ENCODE measurements at places on chromosomes 5 and 9. TPM values are rescaled to one million over a fixed set of nuclear protein-coding genes. Genes with fewer than 3 reads are reported as not detected.

DNA sequence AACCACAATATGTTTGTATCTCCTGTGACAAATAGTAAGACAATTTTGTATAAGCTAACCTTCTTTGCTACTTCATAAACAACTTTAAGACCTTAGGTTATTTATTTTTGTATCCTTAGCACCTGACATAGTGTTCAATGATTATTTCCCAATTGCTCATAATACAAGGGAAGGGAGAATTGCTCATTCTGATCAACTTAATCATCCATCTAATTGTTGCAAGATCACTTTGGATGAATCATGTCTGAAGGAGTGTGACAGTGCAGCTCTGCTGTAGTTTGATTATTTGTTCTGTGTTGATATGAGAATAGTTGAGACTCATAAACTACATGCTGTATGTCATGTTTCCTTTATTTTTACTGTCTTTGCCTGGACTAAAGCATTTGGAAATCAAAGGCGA is 721.3 kb upstream of the SEMA6A start:
- no peaks in the 10 kb centered on the region for H3K36me3 ChIP-seq
- no peak for DNase-seq
- no peak overlapping the region for H3K4me3 ChIP-seq

GRCh38 chr5:100004969-100005368 is 530.2 kb upstream of the FAM174A start:
- H3K27me3 ChIP-seq: no peaks in the 10 kb centered on the region
- no peaks in the 10 kb centered on the region for H3K4me1 ChIP-seq
- DNase-seq: no peak
- no peaks in the 10 kb centered on the region for H3K36me3 ChIP-seq

DNA sequence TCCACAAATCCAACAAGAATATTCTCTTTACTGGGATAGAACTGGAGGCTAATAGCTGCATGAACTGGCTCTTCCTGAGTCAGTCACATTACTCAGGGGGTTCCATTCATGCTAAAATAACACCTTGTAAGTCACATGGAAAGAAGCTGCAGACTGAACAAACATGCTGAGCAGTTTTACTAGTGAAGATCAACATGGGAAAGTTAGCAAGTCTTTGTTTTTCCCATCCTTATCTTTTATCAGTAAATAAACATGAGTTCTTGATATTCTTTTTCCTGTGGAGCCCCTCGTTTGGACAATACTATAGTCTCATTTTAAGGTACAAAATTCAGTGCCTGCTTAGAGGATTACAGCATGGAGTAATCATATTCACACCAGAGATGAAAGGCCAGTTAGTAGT is 43.7 kb upstream of the TEK start:
- H3K4me3 ChIP-seq: no peak overlapping the region
- no peak for DNase-seq
- H3K27me3 ChIP-seq: no peaks in the 10 kb centered on the region
- H3K36me3 ChIP-seq: no peaks in the 10 kb centered on the region

GRCh38 chr5:134090522-134090921 is 24.0 kb upstream of the TCF7 start:
- H3K27ac ChIP-seq: no peak overlapping the region
- H3K4me3 ChIP-seq: no peak overlapping the region
- no peaks in the 10 kb centered on the region for H3K27me3 ChIP-seq
- H3K4me1 ChIP-seq: no peaks in the 10 kb centered on the region
- DNase-seq: no peak

DNA sequence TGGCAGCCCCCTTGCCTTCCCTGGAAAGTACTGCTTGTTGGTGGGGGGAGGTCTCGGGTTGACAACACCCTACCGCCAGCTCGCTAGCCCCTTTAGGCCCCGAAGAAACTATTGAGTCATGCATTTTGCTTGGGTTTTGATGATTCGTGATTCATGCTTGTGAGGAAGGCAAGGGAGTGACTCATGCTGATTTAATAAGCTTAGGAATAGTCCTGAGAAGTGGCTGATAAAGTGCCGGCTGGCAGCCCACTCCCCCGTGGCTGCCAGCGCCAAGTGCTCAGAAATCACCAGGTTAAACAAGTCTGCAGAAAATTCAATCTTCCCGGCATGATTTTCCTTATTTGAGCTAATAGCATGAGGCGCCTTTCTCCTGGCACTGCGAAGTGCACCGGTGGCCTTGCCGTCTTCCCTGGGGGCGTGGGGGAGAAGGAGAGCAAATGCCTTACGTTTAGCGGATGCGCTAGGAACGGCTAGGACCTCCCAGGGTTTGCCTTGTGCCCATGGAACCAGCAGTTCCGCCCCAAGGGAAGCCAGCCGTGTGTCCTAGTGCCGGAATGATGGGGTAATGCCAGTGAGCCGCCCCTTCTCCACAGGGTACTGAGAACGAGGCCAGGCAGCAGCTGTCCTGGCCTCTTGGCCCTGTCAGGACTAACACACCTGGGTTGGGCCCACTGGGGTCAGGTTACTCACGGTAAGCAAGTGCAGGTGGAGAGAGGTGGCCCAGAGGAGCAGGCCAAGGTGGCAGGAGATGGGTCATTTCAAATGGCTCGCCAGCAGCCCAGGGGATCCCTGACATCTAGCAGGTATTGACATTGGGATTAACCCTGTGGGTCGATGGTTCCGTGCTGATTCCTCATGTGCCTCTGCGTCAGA is 151.9 kb downstream of the MACROH2A1 start:
- DNase-seq: no peak
- H3K4me1 ChIP-seq: no peaks in the 10 kb centered on the region
- H3K27ac ChIP-seq: no peak overlapping the region
- no peaks in the 10 kb centered on the region for H3K27me3 ChIP-seq

- no peak for DNase-seq
- no peak overlapping the region for H3K4me3 ChIP-seq
- H3K27me3 ChIP-seq: no peaks in the 10 kb centered on the region
- H3K27ac ChIP-seq: no peak overlapping the region
- no peaks in the 10 kb centered on the region for H3K36me3 ChIP-seq
- no peaks in the 10 kb centered on the region for H3K4me1 ChIP-seq
These were observed 55.2 kb downstream of the ANXA1 start for GRCh38 chr9:73206851-73207250.

GRCh38 chr5:83197326-83197967 is 120.1 kb downstream of the XRCC4 start:
- no peak for DNase-seq
- H3K4me3 ChIP-seq: no peak overlapping the region
- H3K27ac ChIP-seq: no peak overlapping the region
- no peaks in the 10 kb centered on the region for H3K4me1 ChIP-seq
- H3K36me3 ChIP-seq: no peaks in the 10 kb centered on the region

- H3K27ac ChIP-seq: peak overlapping the region; percentile 100
- no peaks in the 10 kb centered on the region for H3K36me3 ChIP-seq
- DNase-seq: peak; percentile 87
- peaks cover 66% of the 10 kb centered on the region for H3K4me1 ChIP-seq
- H3K27me3 ChIP-seq: no peaks in the 10 kb centered on the region
These were observed 24.1 kb upstream of the PHYKPL start for GRCh38 chr5:178256746-178257145.

- H3K4me1 ChIP-seq: no peaks in the 10 kb centered on the region
- no peak overlapping the region for H3K27ac ChIP-seq
- no peak for DNase-seq
- no peak overlapping the region for H3K4me3 ChIP-seq
- H3K27me3 ChIP-seq: no peaks in the 10 kb centered on the region
- H3K36me3 ChIP-seq: no peaks in the 10 kb centered on the region
These were observed 39.7 kb downstream of the CHSY3 start for GRCh38 chr5:129943936-129944335.

- no peaks in the 10 kb centered on the region for H3K27me3 ChIP-seq
- H3K4me3 ChIP-seq: no peak overlapping the region
- H3K27ac ChIP-seq: no peak overlapping the region
- H3K4me1 ChIP-seq: no peaks in the 10 kb centered on the region
- no peak for DNase-seq
These were observed 71.3 kb upstream of the VCAN start for GRCh38 chr5:83400241-83400640.

DNA sequence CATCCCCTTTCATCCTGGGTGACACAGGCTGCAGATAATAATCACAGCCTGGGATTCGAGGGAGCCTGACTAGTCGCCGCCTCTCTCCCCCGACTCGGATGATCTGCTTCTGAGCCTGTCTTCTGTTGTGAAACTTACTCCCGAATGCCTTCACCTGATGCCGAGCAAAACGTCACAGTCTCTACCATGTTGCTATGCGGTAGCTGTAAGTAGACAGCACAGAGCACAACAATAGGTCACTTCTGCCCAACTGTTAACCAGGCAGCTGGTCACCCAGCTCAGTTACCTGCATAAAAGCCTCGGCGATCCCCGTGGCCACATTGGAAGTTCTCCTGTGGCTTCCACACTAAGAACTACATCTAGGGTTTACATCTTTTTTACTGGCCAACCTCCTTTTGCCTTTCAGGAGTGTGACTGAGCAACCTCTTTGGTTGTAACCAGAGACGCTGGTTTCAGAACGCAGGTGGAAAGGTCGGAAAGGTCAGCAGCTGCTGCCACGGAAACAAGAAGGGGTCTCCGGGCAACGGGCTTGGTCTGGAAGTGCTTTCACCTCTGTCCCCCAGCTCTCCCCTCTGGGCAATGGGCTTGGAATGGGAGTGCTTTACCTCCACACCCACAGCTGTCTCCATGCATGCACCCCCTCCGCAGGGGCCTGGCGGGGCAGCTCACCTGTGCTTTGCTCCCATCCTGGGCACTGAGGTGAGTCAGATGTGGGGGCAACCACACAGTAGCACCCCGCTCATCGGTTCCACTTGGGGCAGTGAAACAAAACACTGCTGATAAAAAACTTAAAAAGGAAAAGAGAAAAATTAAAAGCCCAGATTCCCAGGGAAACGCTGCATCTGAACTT is 7.6 kb upstream of the PPP1R26 start:
- no peaks in the 10 kb centered on the region for H3K36me3 ChIP-seq
- DNase-seq: no peak
- H3K4me3 ChIP-seq: no peak overlapping the region

DNA sequence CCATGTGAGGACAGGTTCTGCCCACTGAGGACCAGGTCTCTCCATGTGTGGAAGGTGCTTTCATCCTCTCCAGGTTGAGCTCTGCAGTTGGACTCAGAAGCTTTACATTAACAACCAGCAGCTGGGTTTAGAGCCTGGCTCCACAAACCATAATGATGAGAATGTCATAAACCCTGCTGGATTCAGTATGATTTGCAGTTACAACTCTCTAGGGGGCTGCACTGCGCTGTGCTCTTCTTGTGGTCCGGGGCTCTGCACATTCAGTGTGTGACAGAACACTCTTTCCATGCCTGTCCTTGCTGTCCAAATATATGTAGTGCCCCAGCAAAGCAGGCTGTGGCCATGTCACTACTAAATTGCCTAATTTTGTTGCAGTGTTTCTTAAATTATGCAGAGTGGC is 334.3 kb downstream of the ICE1 start:
- no peak for DNase-seq
- H3K27me3 ChIP-seq: 0 out of 2 replicates have a peak, but pooled peaks cover 2% of the 10 kb centered on the region
- H3K4me1 ChIP-seq: peaks cover 6% of the 10 kb centered on the region
- H3K4me3 ChIP-seq: no peak overlapping the region
- H3K27ac ChIP-seq: no peak overlapping the region

GRCh38 chr5:88172847-88173758 is 95.5 kb downstream of the TMEM161B start:
- H3K27me3 ChIP-seq: no peaks in the 10 kb centered on the region
- peak; percentile 16 for DNase-seq
- no peak overlapping the region for H3K27ac ChIP-seq
- peaks cover 2% of the 10 kb centered on the region for H3K4me1 ChIP-seq

GRCh38 chr9:83521411-83521810 is 16.8 kb downstream of the FRMD3 start:
- DNase-seq: no peak
- no peak overlapping the region for H3K27ac ChIP-seq
- H3K4me1 ChIP-seq: no peaks in the 10 kb centered on the region
- no peaks in the 10 kb centered on the region for H3K27me3 ChIP-seq
- no peaks in the 10 kb centered on the region for H3K36me3 ChIP-seq

DNA sequence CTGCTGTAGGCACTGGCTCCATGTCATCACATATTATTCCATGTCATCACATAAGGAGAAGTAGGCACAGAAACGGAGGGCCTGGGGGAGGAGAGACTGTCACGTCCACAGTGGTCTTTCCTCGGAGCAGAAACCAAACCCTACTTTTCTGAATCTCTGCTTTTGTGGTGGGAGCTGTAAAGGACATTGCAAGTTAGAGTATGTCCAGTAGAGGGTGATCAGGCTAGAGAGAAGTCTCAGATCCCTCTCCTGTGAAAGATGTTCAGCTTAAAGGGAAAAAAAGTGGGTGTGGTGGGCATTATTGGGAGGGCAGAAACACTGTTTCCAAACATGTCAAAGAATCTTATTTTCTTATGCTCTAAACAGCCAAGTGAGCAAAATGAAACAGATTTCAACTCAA is 19.4 kb upstream of the FBP2 start:
- H3K4me3 ChIP-seq: no peak overlapping the region
- H3K4me1 ChIP-seq: no peaks in the 10 kb centered on the region
- H3K36me3 ChIP-seq: no peaks in the 10 kb centered on the region
- no peak for DNase-seq
- no peak overlapping the region for H3K27ac ChIP-seq
- H3K27me3 ChIP-seq: no peaks in the 10 kb centered on the region

DNA sequence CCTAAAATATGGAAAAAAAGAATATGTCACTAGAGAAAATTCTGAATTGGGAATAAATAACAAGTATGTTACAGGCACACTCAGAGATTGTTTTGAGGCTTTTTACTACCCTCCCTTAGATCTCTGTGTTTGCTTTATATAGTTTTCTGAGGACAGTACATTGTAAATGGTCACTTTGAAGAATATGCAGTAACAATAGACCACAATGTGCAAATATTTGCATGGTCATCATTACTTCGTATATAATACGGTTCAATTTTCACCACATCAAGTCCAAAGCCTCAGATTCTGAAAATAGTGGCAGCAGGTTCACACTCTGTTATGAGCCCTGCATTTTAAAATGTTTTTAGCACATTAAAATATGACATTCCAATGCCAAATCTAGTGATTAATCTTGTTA is 238.6 kb downstream of the ADAMTS6 start:
- H3K27ac ChIP-seq: no peak overlapping the region
- H3K36me3 ChIP-seq: no peaks in the 10 kb centered on the region
- H3K4me1 ChIP-seq: no peaks in the 10 kb centered on the region

- H3K27ac ChIP-seq: no peak overlapping the region
- no peak overlapping the region for H3K4me3 ChIP-seq
- no peaks in the 10 kb centered on the region for H3K27me3 ChIP-seq
- DNase-seq: no peak
- H3K36me3 ChIP-seq: no peaks in the 10 kb centered on the region
These were observed 3.9 kb downstream of the SLC6A3 start for GRCh38 chr5:1441166-1441865.

- no peak for DNase-seq
- no peak overlapping the region for H3K27ac ChIP-seq
- H3K4me3 ChIP-seq: no peak overlapping the region
- H3K4me1 ChIP-seq: no peaks in the 10 kb centered on the region
- no peaks in the 10 kb centered on the region for H3K36me3 ChIP-seq
These were observed 96.1 kb upstream of the IER5L start for GRCh38 chr9:129273941-129274684.

Gene EXOSC2
- total RNA-seq: 20.6 TPM

Gene PCDHGC3
- total RNA-seq: 61.3 TPM

Gene ADCY2
- not detected for total RNA-seq

Gene POLR3G
- 32.9 TPM for total RNA-seq

Gene F2RL2
- total RNA-seq: not detected

Gene WWC1
- total RNA-seq: not detected

Gene TAF11L5
- total RNA-seq: not detected

Gene TNIP1
- total RNA-seq: 205 TPM

Gene GAS1
- total RNA-seq: 0.15 TPM

Gene TESK1
- total RNA-seq: 20.2 TPM

Gene SLC6A18
- not detected for total RNA-seq

Gene INSL4
- total RNA-seq: not detected

Gene RELL2
- 20.4 TPM for total RNA-seq

Gene NR4A3
- 0.45 TPM for total RNA-seq

Gene FOXI1
- not detected for total RNA-seq

All from Karpas-422 (cell line).